ENCODE measurements at places on chromosomes 4 and X.

GRCh38 chr4:97432551-97432950 is 710.7 kb downstream of the STPG2 start:
- H3K4me3 ChIP-seq: no peak overlapping the region
- no peaks in the 10 kb centered on the region for H3K36me3 ChIP-seq
- H3K27me3 ChIP-seq: no peaks in the 10 kb centered on the region
- no peaks in the 10 kb centered on the region for H3K4me1 ChIP-seq

- no peaks in the 10 kb centered on the region for H3K36me3 ChIP-seq
- no peaks in the 10 kb centered on the region for H3K4me1 ChIP-seq
- H3K4me3 ChIP-seq: no peak overlapping the region
- DNase-seq: no peak
These were observed 47.7 kb downstream of the HMGB3 start for GRCh38 chrX:151030845-151031244.

GRCh38 chr4:132330994-132331393 is 818.1 kb upstream of the PCDH10 start:
- no peaks in the 10 kb centered on the region for H3K4me1 ChIP-seq
- no peaks in the 10 kb centered on the region for H3K36me3 ChIP-seq
- H3K4me3 ChIP-seq: no peak overlapping the region
- DNase-seq: no peak
- no peaks in the 10 kb centered on the region for H3K27me3 ChIP-seq

GRCh38 chr4:98326168-98326567 is 65.0 kb downstream of the RAP1GDS1 start:
- no peak overlapping the region for H3K27ac ChIP-seq
- H3K4me1 ChIP-seq: no peaks in the 10 kb centered on the region
- H3K4me3 ChIP-seq: no peak overlapping the region
- no peak for DNase-seq
- no peaks in the 10 kb centered on the region for H3K36me3 ChIP-seq

Measured in testis (tissue), 5 donors.